CD4-positive, alpha-beta T cell treated with Interleukin-12 subunit alpha and Interleukin-12 subunit beta, for 1 hour (primary cell): ENCODE measurements at places on chromosomes 13 and 19.

- DNase-seq: no peak
These were observed 138.2 kb downstream of the SLC7A1 start for GRCh38 chr13:29457299-29457698.

DNA sequence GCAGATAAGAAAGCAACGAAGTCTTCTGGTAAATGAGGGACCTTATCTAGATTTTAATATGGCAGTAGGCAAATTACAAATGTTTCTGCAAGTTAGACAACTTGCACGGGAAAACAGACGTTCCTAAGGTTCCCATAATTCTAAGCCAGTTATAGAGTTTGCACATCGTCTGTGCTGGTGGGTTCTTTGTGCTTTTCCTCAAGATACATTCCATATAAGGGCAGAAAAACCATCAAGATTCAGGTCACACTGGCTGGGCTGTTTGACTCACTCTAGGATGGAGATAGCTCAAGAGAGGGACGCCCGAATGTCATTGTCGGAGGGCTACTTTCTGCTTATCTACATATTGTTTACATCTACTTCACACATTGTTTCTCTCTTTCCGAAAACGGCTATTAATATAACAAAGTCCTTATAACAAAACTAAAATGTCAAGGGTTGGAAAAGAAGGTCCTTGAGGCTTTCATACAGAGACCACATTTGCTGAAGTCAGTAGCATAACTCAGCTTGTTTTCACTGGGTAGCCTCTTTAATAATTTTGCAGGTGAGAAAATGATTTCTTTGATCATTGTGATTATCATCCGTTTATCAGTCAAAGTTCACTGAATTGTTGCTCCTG is 44.4 kb downstream of the SOX1 start:
- DNase-seq: no peak

DNA sequence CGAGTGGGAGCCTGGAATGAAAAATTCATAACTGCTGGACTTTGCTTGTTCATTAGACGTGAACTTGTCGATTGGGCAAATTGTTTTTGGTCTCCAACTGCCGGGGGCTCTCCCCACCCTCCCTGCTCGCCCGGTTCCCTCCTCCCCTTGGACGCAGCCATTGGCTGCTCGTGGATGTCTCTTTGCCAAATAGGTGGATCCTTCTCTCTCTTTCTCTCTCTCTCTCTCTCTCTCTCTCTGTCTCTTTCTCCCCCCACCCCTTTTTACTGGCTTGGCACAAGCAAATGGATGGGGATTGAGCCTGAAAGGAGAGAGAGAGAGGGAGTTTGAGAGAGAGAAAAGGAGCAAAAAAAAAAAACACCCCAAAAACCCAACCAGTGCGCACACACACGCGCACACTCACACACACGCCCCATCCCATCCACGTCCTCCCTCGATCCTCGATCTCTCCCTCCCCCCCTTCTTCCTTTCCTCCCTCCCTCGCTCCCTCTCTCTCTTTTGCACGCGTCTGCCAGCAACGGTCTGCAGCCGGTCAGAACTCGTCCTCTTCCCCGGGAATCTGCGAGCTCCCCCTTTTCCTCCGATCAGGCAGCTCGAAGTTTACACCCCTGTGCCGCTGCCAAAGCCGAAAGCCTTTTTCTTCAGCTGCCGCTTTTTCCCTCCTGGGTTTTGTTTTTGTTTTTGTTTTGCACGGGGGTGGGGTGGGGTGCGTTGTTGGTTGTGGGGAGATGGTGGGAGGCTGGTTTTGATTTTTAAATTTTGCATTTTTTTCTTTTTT is 27.8 kb downstream of the NFIX start:
- no peak for DNase-seq

GRCh38 chr13:113952983-113953520 is 20.8 kb downstream of the C13orf46 start:
- no peak for DNase-seq

DNA sequence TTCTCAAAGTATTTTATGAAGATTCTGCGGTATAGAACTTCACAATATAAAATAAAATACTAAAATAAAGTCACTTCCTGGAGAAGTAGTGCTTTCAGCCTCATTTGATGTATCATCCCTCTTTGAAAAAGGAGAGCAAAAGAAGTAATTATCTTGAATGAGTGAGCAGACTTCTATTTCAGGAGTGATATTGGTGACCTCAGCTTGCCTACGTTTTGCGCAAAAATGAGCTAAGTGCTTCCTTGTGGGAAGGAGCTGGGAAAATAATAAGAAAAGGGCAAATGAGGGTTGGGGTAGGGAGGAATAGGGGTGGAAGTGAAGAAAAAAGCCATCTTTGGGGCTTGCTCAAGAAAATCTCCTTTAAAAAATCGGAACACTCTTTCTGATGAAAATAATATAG is 1773.6 kb downstream of the OLFM4 start:
- DNase-seq: no peak

DNA sequence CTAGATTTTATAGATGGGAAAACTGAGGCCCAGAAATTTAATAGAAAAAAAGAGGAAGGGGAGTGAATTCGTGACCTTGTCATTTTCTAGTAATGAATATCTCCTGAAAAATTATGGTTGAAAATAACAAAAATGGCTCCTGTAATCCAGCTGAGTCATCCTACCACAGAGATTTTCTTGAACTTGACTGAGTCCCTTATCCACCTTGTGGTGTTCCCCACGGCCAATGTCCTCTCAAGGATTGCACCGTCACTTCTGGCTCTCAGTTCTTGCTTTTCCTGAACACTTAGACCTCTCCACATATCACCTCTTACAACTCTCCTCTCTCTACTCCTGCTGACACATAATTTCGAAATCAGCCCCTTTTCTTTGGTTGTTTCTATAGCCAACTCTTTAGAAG is 1.2 kb upstream of the KATNAL1 start:
- DNase-seq: no peak
